ENCODE measurements at places on chromosomes 1 and 21. TPM values are rescaled to one million over a fixed set of nuclear protein-coding genes. Genes with fewer than 3 reads are reported as not detected.

- no peak overlapping the region for H3K27ac ChIP-seq
- H3K36me3 ChIP-seq: no peaks in the 10 kb centered on the region
- H3K27me3 ChIP-seq: no peaks in the 10 kb centered on the region
- no peaks in the 10 kb centered on the region for H3K4me1 ChIP-seq
- no peak for DNase-seq
- no peak overlapping the region for H3K4me3 ChIP-seq
Observed at GRCh38 chr21:38533887-38534286, 35.6 kb upstream of the ERG start.

- H3K27ac ChIP-seq: no peak overlapping the region
- H3K27me3 ChIP-seq: no peaks in the 10 kb centered on the region
- no peak overlapping the region for H3K4me3 ChIP-seq
- H3K4me1 ChIP-seq: no peaks in the 10 kb centered on the region
- no peak for DNase-seq
- H3K36me3 ChIP-seq: no peaks in the 10 kb centered on the region
Observed at GRCh38 chr1:231187571-231187970, 25.7 kb downstream of the TRIM67 start.

- H3K4me1 ChIP-seq: no peaks in the 10 kb centered on the region
- DNase-seq: no peak
- no peak overlapping the region for H3K27ac ChIP-seq
- H3K4me3 ChIP-seq: no peak overlapping the region
- no peaks in the 10 kb centered on the region for H3K36me3 ChIP-seq
Observed at GRCh38 chr1:109781806-109782205, 18.1 kb upstream of the EPS8L3 start.

GUCA2B gene
- not detected for total RNA-seq

INKA2 gene
- total RNA-seq: 0.51 TPM
